ENCODE measurements at places on chromosomes 4 and X.

DNA sequence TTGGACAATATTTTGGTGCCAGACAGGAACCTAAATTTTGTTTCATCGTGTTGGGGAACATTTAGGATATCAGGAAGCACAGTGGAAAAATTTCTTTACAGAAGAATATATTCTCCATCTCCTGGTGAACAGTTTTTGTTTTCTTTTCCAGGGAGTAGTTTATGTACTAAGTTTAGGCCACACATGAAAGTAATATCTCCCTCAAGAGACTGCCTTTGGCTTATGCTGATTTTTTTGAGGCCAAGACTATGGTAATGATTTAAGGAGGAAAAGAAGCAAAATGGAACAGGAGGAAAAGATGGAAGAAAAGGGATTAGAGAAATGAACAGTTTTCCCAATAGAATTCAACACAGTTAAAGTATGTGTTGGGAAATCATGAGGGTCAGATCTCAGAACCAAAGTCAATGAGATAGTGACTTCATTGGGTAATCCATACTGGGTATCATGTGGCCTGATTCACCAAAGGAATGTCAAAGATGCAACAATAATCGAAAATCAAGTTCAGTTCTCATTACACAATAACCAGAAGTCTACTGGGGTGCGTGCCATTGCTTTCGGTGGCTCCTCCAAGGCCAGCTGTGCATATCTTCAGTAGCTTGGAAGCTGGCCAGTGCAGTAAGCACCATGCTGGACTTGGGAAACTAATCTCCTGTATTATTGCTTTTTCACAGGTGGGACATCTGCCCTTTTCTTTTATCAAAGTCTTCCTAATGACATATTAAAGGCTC lies 234.8 kb downstream of the COL25A1 start:
- DNase-seq: no peak

DNA sequence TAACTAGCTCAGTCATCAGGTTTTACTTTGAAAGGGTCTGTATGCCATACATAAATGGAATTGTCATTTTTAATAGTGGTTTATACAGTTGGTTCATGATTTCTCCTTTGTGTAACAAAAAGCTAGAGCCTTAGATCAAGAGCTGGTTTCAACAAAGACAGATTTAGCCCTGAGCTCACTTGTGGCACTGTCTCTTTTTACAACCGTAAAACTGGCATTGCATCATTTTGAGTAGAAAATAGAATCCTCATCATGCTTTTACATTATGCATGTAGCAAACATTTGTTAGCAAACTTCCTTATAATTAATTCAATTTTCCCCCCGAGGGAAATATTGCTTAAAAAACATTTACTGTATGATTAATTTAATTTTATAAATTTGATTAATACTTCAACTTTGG lies 1871.5 kb downstream of the ARAP2 start:
- no peak for DNase-seq

- DNase-seq: no peak
These were observed 104.4 kb downstream of the UCHL1 start for GRCh38 chr4:41360921-41361793.

DNA sequence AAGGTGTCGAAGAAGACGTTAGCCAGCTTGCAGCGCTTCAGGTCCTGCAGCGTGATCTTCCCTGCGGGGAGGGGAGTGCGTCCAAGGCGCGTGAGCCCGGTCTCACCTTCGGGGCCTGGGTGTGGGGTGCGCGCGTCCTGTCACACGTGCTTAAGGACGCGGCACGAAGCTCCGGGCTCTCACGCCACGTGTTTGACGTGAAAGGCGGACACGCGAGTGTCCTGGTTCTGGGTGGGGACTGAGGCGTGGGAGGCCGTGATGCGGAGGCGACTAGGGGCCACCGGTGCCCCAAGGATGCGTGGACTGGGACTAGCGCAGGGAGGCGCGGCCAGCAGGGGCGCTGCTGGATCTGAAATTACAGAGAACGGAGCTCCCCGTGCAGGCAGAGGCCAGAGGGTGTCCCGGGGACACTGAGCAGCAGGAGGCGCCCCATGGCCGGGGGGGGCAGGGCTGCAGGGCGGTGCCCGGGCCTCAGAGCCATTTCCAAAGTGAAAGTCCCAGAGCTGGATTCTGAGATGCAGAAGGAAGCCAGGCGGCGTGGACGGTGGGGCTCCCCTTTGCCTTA lies 20.3 kb upstream of the GTPBP6 start:
- no peak for DNase-seq

GRCh38 chr4:13985837-13986236 lies 358.3 kb upstream of the BOD1L1 start:
- no peak for DNase-seq

DNA sequence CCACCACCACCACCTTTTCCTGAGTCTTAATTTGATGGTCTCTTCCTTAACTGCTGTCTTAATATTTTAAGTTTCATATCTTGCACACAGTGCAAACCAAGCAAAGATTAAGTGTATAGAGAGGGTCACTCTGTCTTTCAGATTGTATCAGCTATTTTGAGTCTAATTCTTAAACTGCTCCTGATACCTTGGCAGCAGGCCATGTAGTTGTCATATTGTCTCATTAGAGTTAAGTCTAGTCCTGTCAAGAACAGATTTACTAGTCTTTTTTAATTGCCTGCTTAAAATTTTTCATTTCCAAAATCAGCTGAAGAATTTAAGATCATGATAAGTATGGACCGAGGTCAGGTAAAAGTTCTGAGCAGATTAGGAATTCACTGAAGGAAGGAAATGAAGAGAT lies 51.5 kb downstream of the FHIP1A start:
- DNase-seq: no peak

DNA sequence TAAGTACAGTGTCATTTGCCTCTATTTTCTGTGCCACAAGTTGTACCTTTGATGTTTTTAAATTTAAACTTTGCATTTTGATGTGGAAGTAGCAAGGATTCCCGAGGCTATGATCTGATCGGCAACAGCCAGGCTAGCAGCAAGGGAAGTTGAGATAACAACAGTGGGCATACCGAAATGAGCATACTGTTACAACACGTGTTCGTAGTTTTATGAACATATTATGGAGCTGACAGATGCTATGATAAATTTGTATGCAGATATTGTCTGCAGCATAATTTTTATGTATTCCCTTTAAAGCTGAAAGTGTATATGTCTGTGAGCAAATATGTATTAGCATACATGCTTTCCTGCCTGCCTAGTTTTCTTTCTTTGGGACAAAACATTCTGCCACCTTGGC lies 306.1 kb downstream of the PCDH7 start:
- DNase-seq: no peak

DNA sequence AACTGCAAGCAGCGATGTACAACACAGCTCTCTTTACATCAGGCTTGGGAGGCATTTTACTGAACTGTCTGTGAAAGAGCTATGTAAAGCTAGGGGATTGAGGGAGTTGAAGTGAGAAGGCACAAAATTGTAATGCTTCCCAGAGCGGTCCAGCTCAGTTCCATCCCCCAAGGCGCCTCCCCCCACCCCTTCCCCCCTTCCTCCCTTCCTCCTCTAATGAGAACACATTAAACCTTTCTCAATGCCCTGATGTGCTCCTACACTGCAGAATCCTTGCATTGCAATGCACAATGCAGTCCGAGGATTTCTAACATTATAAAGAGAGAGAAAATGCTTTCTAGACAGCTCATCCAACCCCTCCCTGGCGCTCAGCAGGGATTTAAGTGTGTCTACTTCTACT lies 73.9 kb downstream of the CXXC4 start:
- no peak for DNase-seq

DNA sequence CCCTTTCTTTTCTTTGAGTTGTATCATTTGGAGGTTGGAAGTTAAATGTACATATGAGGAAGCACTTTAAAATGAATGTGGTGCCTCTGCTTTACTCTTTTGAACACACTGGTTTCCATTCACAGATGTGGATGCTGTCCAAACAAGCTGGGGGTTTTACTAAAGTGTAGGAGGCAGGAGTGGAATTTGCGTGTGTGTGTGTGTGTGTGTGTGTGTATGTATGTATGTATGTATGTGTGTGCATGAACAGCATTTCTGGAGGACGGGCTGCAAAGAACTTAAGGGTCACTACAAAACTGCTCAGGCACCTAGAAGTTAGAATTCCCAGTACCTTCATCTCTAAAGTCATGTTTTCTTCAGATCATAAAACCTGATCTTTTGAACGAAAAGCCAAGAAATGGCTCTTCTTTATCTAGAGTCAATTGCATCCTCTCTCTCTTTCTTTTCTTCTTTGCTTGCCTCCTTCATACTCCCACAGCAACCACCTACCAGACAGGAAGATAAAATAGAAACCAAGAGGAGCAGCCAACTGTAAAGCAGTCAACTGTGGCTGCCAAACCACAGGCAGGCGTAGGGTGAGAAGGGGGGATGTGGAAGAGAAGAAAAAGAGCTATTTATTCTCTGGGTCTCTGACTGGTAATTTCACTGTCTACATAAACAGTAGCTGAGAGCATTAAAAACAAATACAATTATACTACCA lies 177.0 kb upstream of the RASGEF1B start:
- no peak for DNase-seq

- no peak for DNase-seq
These were observed 38.8 kb upstream of the UGDH start for GRCh38 chr4:39565878-39566600.

DNA sequence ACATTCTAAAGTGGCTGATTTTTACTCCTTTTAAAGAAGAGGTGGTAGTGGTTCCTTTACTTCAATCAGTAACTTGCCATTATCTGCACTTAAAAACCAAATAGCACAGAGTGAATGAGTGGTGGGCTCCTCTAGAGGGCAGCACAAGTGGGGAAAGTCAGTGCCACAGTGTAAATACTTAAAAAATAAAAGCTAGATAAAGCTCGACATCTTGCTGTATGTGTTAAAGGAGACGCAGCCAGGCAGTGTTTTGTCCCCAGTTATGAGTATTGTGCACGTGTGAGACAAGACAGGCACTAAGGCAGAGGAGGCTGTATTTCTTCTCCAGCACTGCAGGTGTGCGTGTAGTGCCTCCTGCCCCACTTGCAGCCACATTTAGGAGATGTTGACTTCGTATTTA lies 24.6 kb downstream of the NAP1L5 start:
- no peak for DNase-seq

DNA sequence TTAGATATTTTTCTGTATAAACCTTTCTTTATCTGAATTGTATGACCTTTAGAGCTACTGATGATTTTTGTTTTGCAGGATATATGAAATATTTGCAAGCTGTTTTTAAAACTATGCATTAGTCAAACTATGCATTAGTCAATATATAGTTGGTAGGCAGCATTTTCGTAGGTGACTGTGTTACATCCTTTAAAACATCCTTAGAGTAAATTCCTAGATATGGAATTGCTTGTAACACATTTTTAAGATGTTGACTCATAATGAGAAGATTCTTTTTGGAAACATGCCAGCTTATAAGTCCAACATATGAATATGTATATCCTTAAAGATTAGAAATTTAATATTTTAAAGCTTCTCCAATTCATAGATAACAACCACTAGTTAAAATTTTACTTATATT lies 1768.5 kb downstream of the PCDH7 start:
- DNase-seq: no peak

- no peak for DNase-seq
These were observed 656.7 kb downstream of the ZNF674 start for GRCh38 chrX:45888518-45888917.

DNA sequence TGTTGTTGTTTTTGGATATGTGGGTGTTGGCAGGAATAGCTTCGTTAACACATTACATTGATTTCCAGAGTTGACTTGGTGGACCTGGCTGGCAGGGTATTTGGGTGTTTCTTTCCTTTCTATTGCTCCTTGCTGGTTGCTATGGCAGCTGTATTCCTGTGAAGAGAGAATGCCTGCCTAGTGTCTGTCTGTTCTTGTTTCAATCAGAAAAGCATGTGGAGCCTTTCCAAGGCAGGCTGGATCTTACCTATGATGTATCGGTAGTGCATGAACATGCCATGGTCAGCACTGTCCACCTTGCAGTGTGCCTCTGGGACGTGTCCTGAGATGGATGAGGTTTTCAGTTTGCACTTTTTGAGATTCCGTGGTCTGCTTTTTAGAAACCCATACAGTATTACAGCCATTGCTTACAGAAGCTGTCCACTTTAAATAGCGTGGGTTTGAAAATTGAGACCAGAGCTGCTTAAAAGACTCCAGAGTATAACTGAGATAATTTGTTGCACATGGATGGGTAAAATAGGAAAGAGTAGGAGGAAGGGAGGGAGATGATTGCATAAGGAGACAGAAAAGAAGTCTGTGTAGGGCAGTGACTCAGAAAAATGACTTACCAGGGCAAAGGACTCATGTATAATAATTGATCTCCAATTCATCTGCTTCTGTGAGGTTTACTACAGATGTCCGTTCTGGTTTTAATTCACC lies 20.0 kb upstream of the AADAT start:
- DNase-seq: no peak

DNA sequence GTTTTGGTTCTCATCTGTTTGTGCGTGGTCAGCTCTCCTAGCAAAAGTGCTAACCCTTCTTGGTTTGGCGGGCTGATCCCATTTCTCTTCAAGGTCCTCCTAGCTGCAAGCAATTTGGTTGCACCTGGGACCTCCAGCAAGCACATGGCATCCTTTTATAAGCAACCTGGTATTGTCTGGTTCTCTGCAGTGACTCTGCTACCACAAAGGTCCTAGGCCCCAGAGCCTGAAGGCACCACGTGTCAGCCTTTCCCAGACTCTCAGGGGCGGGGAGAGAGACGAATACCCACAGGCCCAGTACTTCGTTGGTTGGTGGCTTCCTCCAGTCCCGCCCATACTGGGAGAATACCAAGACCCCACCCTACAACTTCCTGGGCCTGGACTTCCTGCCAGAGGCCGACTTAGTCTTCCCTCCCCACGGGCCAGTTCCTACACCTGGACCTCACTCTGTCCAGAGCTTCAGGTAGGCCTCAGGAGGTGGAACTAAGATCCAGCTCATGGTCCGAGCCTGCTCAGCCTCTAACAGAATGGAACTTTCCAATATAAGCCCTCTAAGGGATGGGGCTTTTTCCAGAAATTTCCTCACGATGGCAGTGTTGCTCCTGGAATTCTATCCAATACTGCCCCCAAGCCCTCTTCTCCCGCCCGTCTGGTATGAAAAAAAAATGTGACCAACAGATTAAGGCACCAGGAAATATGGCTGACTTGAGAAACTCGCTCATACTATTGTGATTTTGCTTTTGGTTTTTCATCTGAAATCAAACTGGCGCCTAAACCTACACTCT lies 192.5 kb upstream of the STK26 start:
- no peak for DNase-seq

GRCh38 chrX:148784137-148784536 lies 283.7 kb downstream of the AFF2 start:
- no peak for DNase-seq
